ENCODE measurements at places on chromosomes 13 and 19.
A peak's percentile ranks its signal among the peaks of the same experiment; 100 is the strongest.

- peak; percentile 99 for DNase-seq
Measured at GRCh38 chr19:2543463-2544442, 67.8 kb downstream of the GADD45B start.

DNA sequence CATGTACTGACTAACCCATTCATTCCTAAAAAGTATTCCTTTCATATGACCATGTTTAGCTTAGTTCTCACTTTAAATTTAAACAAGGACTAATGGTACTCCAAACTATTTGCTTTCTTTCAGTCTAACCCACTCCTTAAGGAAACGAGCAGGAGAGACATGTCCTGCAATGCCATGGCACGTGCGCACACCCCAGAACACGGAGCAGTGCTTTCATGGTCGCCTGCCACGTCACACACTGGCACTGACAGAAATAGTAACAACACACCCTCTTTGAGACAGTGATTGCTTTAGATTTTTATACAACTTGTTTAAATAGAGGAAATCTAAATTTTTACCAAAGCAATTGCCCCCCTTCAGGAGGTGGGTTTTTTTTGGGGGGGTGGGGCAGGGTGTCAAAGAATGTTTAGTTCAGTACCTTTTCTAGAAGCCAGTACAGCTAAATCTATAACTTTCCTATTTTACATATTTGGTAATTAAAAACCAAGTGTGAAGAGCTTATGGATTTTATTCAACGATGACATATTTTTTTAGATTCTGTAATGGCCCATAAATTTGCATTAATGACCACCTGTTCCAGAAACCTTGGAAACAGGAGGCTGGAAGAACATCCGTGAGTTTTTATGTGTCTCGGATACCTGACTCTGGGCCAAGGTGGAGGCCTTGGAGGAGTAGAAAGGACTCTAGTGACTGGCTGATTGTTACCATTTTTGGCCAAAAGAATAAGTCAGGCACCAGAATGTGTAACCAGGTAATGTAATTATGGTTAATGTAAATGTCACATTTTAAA lies 247.1 kb downstream of the DCT start:
- DNase-seq = no peak

DNA sequence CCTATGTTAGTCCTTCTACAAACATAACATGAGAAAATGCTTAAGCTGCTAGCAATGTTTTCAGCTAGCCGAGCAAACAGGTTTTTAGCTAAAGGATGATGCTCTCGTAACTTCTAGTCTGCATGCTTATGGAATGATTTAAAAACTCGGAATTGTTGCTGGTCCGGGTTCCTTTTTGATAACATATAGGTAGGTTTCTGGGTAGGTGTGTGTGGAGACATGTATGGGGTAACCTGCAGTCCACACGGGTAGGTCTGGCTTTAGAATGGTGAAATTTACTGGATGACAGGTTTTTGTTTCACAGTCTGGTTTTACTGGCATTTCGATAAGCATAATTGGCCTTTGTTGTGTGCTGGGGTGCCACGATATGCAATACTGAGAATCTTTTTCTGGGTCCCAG lies 4.4 kb downstream of the ZNF813 start:
- DNase-seq = no peak

DNA sequence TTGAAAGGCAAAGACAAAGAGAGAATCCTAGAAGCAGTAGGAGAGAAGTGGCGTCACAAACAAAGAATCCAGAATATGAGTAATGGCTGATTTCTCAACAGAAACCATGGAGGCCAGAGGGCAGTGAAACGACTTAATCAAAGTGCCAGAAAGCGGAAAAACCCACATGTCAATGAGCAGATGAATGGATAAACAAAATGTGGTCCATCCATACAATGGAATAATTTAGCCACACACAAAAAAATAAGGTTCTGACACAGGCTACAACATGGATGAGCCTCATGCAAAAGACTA lies 52.2 kb upstream of the RANBP3 start:
- no peak for DNase-seq

GRCh38 chr13:113652404-113653263 lies 5.4 kb downstream of the ATP4B start:
- no peak for DNase-seq

DNA sequence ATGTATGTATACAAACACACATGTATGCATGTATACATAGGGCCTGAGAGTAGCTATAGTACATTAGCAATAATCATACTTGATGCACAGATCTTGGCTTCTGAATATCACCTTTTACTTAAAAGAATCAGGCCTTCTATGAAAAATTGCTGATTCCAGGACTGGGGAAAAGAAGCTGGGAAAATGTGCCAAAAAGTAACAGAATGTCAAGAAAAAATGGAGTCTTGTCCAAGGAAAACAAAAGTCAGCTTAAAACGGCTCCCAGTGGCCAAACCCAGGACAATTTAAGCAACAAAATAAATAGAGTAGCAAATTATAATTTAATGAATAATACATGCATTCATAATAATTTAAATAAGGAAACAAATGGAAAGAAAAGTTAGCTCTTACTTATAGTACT lies 2104.9 kb downstream of the PCDH9 start:
- DNase-seq = no peak

Data from amniotic stem cell (primary cell).